ENCODE measurements at places on chromosomes 16 and 17.

DNA sequence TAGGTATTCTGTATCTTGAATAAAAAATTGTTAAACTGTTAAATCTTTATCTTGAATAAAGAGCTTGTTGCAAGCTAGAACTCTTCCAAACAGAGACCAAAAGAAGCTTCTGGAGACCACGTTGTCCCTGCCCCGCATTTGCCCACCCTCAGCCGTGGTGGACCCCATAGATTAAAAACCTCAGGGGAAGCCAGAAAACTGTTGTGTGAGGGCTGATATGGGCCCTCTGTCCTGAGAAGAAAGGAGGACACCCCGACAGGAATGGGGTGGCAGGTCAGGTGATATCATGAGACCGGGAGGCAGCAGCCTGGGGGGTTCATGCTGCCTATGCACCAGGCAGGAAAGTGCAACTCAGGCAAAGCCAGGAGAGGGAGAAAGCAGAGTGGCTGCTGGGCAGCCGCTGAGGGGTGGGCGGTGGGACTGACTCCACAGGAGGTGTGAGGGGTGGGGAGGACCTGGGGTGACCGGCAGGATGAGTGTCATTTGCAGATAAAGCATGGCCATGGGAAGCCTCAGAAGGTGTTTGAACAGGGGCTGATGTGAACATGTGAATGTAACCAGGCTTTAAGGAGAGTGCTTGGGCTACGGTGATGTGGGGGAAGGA is 147.8 kb downstream of the IRF8 start:
- no peak for DNase-seq

GRCh38 chr17:6556121-6557039 is at the start of gene PITPNM3:
TSS of gene PITPNM3 (minus strand) at chr17:6556555. CDS start at chr17:6556406, 149 bp downstream.
- no peak for DNase-seq

DNA sequence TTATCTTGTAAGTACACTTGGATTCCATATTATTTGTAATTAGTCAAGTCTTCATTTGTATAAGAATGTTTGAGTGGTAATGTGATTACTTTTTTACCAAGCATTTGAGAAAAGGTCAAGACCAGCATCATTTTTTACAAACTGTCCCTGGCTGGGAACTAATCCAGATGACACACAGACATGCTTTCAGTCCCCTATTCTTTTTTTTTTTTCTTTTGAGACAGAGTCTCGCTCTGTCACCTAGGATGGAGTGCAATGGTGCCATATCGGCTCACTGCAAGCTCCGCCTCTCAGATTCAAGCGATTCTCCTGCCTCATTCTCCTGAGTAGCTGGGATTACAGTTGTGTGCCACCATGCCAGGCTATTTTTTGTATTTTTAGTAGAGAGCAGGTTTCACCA is 4.5 kb downstream of the DERL2 start:
- no peak for DNase-seq

GRCh38 chr16:88499836-88500251 is 46.8 kb downstream of the ZFPM1 start:
- DNase-seq, result no peak

DNA sequence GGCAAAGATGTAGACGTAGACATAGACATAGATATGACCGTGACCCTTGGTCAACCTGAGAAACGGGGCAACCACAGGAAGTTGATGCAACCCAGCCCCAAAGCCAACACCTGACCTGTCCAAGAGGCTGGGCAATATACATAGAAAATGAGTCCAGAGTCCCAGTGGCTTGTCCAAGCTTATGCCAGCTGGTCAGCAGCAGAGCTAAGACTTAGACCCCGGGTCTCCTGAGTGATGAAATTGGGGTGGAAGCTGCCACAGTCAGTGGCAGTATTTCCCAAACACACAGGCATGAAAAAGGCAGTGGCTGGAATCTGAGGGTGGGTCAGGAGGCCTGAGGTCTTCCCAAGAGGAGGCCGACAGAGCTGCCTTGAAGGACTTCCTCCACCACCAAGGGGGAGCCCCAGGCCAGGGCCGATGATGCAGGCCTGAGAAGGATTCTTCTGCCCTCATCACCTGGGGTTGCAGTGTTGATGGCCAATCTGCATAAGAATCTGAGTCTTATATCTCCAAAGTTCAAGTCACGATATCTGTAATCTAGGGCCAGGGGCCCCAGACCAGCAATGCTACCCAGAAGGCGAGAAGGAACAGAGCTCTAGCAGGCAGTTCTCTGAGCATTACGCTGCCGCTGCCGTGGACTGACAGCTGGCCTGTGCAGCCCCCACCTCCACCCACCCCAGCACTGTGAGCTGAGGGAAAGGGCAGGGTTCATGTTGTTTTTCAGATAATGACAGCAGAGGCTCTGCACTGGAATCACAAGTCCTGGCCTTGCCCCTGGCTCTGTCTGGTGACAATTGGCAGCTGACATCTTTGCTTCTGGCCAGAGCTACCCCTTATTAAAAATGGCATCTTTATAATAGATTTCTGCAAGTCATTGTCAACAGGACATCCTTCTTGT is 72.7 kb downstream of the GNAO1 start:
- no peak for DNase-seq

Data from stimulated activated CD4-positive, alpha-beta T cell treated with anti-CD3 and anti-CD28 coated beads, Interleukin-1b, Interleukin-23, amount 100 ng/mL, for 1 hour (primary cell).